ENCODE measurements at places on chromosomes 16 and 17. TPM values are rescaled to one million over a fixed set of nuclear protein-coding genes. Genes with fewer than 3 reads are reported as not detected.

DNA sequence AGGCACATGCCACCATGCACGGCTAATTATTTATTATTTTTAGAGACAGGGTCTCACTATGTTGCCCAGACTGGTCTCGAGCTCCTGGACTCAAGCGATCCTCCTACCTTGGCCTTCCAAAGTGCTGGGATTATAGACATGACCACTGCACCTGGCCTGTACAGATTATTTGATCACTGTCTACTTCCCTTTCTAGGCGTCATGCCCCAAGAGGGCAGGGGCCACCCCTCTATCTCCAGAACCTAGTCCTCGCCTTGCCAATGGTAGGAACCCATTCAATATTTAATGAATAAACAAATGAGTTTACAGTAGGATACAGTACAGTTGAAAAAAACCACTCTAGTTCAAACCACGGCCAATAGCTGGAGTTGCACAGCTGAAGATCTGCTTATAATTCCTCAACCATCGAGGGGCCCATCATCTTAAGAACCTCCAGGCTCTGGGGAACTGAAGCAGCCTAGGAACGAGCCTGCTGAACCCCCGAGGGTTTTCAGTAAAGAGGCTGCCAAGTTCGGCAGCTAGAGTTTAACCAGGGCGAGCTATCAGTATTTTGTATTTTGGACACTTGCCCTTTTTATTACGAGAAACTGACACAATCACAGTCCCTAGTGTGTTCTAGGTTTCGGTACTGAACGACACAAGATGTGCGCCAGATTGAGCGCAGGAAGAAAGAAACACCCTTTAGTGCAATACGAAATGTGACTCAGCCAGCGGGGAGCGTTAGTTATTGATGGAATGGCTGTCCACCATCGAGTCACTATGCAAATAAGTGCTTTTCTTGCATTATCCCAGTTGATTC is 14.6 kb downstream of the ADCY9 start:
- no peak for DNase-seq
- no peak overlapping the region for H3K27ac ChIP-seq
- H3K4me3 ChIP-seq, result no peak overlapping the region
- H3K27me3 ChIP-seq, result no peaks in the 10 kb centered on the region

DNA sequence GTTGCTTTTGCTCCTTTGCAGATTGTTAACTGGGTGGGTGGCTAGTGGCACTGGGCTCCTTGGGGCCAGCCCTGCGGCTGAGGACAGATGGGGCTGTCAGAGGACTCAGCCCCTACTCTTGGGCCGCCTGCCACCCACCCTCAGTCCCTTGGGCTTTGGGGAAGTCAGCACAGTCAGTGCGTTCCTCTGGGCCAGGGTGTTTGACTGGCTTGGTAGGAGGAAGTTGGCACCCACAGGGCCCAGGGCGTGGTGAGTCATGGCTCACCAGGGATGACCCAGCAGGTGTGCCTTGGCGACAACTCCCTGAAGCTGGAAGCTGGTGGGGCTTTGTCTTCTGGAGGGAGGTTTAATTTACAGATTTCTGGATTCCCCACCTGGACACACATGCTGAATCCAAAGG is 32.4 kb downstream of the HAPSTR1 start:
- H3K4me1 ChIP-seq, result no peaks in the 10 kb centered on the region
- H3K27ac ChIP-seq, result no peak overlapping the region
- DNase-seq, result no peak

DNA sequence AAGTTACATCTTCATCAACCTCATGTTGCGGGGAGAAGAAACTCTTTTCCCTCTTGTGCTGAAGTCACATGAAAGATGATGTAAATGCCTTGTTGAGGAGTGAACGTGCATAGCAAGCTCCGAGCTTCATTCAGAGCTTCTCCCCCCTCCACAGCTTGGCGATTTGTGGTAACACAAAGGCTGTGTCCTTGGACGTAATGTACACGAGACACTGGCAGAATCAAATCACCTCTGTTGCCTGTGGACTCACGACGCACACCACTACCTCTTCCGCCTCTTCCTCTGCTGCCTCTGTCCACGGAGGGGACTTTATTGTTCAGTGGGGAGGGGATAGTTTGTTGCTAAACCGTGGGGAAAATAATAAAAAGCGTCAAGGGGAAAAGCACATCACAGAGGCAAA is 54.9 kb upstream of the CHMP6 start:
- no peaks in the 10 kb centered on the region for H3K36me3 ChIP-seq
- no peak overlapping the region for H3K4me3 ChIP-seq
- no peak overlapping the region for H3K27ac ChIP-seq
- peaks cover under 1% of the 10 kb centered on the region for H3K4me1 ChIP-seq

The ALOXE3 gene
- total RNA-seq, result not detected

DNA sequence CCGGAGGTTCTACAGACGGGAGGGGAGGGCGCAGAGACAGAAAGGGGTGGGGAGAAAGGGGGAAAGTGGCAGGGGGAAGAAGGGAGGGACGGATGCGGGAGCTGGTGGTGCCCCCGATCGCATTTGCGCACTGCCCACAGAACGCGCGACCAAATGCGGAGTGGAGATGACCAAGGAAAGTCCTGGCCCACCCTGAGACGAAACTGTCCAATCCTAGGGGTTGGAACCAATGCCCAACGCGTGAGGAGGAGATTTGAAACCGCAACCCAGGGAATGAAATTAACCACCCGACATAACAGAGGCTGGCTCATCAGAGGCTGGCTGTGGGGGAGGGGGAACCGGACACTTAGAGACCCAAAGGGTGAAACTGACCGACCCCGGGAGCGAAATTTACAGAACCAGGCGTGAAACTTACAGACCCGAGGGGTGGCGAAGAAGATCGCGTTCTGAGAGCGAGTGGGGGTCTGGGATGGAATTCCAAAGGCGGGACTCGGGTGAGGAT is 1.4 kb downstream of the HES7 start:
- H3K36me3 ChIP-seq, result no peaks in the 10 kb centered on the region
- no peaks in the 10 kb centered on the region for H3K27me3 ChIP-seq
- H3K27ac ChIP-seq, result no peak overlapping the region
- peak overlapping the region; percentile 51 for H3K4me3 ChIP-seq
- peak; percentile 57 for DNase-seq
- H3K4me1 ChIP-seq, result peaks cover 20% of the 10 kb centered on the region

GRCh38 chr16:74726716-74727115 is 26.1 kb upstream of the MLKL start:
- no peak overlapping the region for H3K27ac ChIP-seq
- H3K4me3 ChIP-seq, result no peak overlapping the region
- no peak for DNase-seq
- H3K36me3 ChIP-seq, result no peaks in the 10 kb centered on the region
- no peaks in the 10 kb centered on the region for H3K27me3 ChIP-seq

DNA sequence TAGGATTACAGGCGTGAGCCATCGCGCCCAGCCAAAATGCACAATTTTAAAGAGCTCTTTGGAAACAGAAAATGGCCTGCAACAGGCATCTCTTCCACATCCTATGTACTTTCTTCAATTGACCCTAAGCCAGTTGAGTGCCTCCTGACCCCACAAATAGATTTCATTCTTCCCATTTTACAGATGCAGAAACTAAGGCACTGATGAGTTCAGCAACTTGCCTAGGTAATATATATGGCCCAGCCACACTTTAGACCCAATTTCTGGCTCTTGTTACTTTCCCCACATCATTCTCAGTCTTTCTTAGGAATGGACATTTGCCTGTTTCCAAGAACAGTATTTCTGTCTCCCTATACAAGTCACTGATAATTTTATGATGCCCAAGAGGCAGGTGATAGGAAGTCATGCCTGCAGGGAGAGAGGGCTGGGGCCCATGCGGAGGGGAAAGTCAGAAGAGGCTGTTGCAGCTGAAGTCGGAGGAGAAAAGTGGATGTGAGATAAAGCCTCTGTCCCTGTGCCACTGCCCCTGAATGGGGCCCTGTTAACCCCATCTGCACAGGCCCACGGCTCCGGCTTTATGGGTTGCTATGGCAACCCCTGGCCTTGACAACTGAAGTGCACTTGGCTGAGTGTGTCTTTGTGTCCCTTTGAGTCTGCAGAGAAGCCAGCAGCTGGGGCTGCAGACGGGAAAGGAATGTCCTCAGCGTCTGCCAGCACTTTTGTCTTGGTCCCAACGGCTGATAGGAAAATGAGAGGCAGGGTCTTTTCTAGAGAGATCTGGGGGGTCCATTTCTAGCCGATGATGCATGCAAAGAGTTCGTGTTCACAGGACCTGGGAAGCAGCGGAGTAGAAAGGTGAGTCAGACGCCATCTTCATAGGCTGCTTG is 45.9 kb downstream of the ABAT start:
- no peaks in the 10 kb centered on the region for H3K27me3 ChIP-seq
- no peak overlapping the region for H3K27ac ChIP-seq
- H3K4me1 ChIP-seq, result peaks cover 3% of the 10 kb centered on the region

- H3K27me3 ChIP-seq, result no peaks in the 10 kb centered on the region
- peaks cover 13% of the 10 kb centered on the region for H3K4me1 ChIP-seq
- H3K4me3 ChIP-seq, result peak overlapping the region; percentile 49
- peak overlapping the region; percentile 13 for H3K27ac ChIP-seq
Observed at GRCh38 chr16:67169642-67170167, 633 bp upstream of the NOL3 start.

GRCh38 chr17:32533296-32533695 is 46.5 kb downstream of the CDK5R1 start:
- H3K4me1 ChIP-seq, result no peaks in the 10 kb centered on the region
- no peaks in the 10 kb centered on the region for H3K36me3 ChIP-seq
- no peak for DNase-seq

The CCL18 gene
- not detected for total RNA-seq

GRCh38 chr17:8479431-8479947 is 43.8 kb downstream of the NDEL1 start:
- peak; percentile 72 for DNase-seq
- H3K4me3 ChIP-seq, result no peak overlapping the region
- H3K27me3 ChIP-seq, result no peaks in the 10 kb centered on the region
- peaks cover 22% of the 10 kb centered on the region for H3K4me1 ChIP-seq
- H3K36me3 ChIP-seq, result no peaks in the 10 kb centered on the region
- H3K27ac ChIP-seq, result no peak overlapping the region

DNA sequence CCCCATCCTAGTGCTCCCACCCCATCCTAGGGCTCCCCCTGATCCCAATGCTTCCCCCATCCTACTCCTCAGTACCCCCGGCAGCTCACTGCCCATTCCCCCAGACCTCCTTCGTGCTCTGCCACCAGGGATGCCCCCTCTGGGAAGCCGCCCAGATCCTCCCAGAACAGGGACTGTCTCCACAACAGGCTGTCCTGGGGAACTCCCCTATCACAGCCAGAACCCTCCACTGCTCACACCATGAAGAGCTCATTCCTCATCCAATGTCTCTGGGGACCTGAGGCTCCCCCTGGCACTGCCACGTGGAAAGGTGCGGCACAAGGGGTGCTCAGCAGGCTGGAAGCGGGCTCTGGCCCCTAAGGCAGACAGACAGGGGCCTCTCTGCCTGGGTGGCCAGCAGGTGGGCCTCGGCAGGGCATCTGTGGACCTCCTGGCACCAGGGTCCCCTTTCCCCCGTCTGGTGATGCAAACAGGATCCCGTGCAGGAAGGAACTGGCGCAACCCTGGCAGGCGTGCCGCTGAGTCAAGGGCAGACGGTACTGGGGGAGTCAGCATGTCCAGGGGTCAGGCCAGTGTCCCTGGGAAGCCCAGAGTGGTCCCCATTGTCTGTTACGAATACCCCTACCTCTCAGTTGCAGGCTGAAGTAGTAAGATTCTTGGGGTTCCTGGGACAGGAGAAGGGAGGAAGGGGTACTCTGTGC is 14.8 kb upstream of the PVALEF start:
- H3K27me3 ChIP-seq, result no peaks in the 10 kb centered on the region
- no peaks in the 10 kb centered on the region for H3K4me1 ChIP-seq
- no peaks in the 10 kb centered on the region for H3K36me3 ChIP-seq
- H3K4me3 ChIP-seq, result no peak overlapping the region
- no peak for DNase-seq

The CMTM2 gene
- total RNA-seq, result not detected

DNA sequence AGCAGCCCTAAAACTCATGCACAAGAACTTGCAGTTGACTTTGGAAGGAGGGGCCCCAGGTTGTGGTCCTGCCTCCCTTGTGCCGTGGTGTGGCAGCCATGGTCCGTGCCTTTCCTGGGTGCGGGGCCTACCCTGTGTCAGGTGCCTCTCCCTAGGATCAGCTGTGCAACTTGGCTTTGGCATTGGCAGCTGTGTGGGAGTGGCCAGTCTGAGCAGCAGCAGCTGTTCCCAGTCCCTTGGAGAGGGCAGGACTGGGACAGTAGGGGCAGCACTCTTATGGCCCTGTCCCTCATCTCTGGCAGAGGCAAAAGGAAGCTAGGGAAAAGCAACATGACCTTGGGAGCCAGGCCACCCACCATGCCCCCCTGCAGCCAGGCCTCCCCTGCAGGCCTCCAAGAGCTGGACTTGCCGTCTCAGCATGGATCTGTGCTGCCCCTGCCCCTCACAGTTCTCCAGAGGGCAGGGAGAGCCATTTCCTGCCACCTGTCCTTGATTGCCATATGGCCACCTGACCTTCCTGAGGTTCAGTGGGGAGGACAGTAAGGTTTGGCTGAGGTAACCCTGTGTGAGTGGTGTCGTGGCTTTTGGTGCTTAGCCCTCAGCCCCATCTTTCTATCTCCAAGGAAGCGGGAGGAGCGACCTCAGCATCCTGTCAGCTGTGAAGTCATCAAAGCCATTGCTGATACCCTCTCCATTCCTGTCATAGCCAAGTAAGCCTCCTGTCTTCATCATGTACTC is 15.5 kb upstream of the NFATC3 start:
- no peaks in the 10 kb centered on the region for H3K36me3 ChIP-seq
- no peak overlapping the region for H3K4me3 ChIP-seq
- DNase-seq, result no peak
- H3K27ac ChIP-seq, result no peak overlapping the region
- H3K27me3 ChIP-seq, result no peaks in the 10 kb centered on the region

- no peak for DNase-seq
- H3K27me3 ChIP-seq, result no peaks in the 10 kb centered on the region
- no peaks in the 10 kb centered on the region for H3K4me1 ChIP-seq
- no peak overlapping the region for H3K4me3 ChIP-seq
Observed at GRCh38 chr16:86630471-86630870, 52.1 kb downstream of the FOXL1 start.

Measured in ovary (tissue), 10 donors.